Stimulated activated CD4-positive, alpha-beta T cell treated with anti-CD3 and anti-CD28 coated beads, Interleukin-1b, Interleukin-23, amount 100 ng/mL, for 24 hours (primary cell): ENCODE measurements at places on chromosomes 7 and 10.

- DNase-seq, result no peak
Observed at GRCh38 chr10:125190946-125191345, 30.6 kb upstream of the CTBP2 start.

- DNase-seq, result no peak
Observed at GRCh38 chr10:44259090-44259874, 125.6 kb downstream of the CXCL12 start.

DNA sequence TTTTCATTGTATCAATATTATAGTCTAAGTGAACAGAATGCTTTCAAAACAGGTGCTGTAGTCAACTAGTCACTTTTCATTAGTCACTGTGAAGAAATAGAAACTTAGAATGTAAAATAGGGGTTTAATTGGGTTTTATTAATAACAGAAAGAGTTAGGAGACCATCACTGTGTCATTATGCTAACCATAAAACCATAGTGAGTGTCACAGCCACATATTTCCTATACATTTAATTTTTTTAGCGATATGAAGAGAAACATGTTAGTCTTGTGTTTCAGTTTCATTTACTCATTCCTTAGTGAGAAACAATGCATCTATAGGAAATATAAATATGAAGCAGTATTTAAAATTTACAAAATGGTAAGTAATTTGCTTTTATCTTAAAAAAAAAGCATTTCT, 22.2 kb downstream of the SPAG6 start:
- DNase-seq, result no peak

DNA sequence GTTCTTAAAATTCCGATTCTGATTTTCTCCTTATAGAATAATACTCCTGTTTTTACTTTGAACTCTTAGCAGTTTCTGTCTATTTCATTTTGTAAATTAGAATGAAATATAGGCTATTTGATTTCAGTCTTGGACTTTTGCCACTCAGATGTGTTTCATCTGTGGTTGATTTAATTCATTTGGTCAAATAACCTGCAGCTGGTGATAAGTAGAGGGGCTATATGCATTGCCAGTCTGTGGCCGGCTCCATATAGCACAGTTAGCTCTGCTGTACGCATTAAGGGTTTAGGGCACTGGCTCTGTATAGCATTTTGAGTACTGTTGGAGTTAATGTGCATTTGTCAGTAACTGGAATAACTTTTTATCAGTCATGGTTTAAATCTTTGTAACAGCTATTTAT, 35.7 kb downstream of the RBM33 start:
- no peak for DNase-seq

GRCh38 chr7:47039089-47039648, 542.7 kb downstream of the TNS3 start:
- no peak for DNase-seq

GRCh38 chr10:96708456-96708855, 11.9 kb downstream of the PIK3AP1 start:
- DNase-seq, result no peak

GRCh38 chr10:61628151-61628874, 34.4 kb upstream of the CABCOCO1 start:
- DNase-seq, result no peak
